Mesangial cell (primary cell): ENCODE measurements at places on chromosomes 2 and 18. TPM values are rescaled to one million over a fixed set of nuclear protein-coding genes. Genes with fewer than 3 reads are reported as not detected.

The PRSS56 gene
- not detected in 2 replicates for total RNA-seq

The WDSUB1 gene
- 2.1 and 4.2 TPM in 2 replicates for total RNA-seq

The RTKN gene
- total RNA-seq = 39.1 and 48.0 TPM in 2 replicates

The TMEM131 gene
- total RNA-seq = 12.3 and 13.5 TPM in 2 replicates

The CERKL gene
- 0.38 and 0.65 TPM in 2 replicates for total RNA-seq

The SMARCAL1 gene
- 22.0 and 23.7 TPM in 2 replicates for total RNA-seq

The YIPF4 gene
- total RNA-seq = 5.2 and 9.1 TPM in 2 replicates

The ERFE gene
- 34.5 and 35.4 TPM in 2 replicates for total RNA-seq

The FSHR gene
- total RNA-seq = not detected in 2 replicates

The TTN gene
- total RNA-seq = under 0.01 TPM in 2 replicates

The PFN4 gene
- 0.49 and 1.1 TPM in 2 replicates for total RNA-seq

The SRD5A2 gene
- total RNA-seq = not detected in 2 replicates

The GPD2 gene
- total RNA-seq = 19.1 and 25.9 TPM in 2 replicates

The SNX17 gene
- 148 and 150 TPM in 2 replicates for total RNA-seq

The SGPP2 gene
- total RNA-seq = 1.8 and 6.6 TPM in 2 replicates

The DPP10 gene
- 0.13 TPM in 1 of 2 replicates, not detected in the other for total RNA-seq

The ESPNL gene
- 1.3 and 2.2 TPM in 2 replicates for total RNA-seq

The DES gene
- total RNA-seq = 0.98 and 30.6 TPM in 2 replicates

The CFC1 gene
- total RNA-seq = not detected in 2 replicates

The SERPINB7 gene
- 4.4 TPM in 1 of 2 replicates, not detected in the other for total RNA-seq

The LRRTM1 gene
- total RNA-seq = 0.13 TPM in 1 of 2 replicates, not detected in the other

The ARHGAP25 gene
- 0.13 TPM in 1 of 2 replicates, not detected in the other for total RNA-seq

The TCF4 gene
- 14.2 and 19.0 TPM in 2 replicates for total RNA-seq

The MPHOSPH10 gene
- 4.9 and 9.1 TPM in 2 replicates for total RNA-seq

The IL36B gene
- total RNA-seq = not detected in 2 replicates

The EIF2B4 gene
- 27.0 and 33.4 TPM in 2 replicates for total RNA-seq

The INPP5D gene
- total RNA-seq = 0.16 and 2.7 TPM in 2 replicates

The FBLN7 gene
- total RNA-seq = 0.49 and 1.9 TPM in 2 replicates

The C2orf80 gene
- not detected in 2 replicates for total RNA-seq

The BOLL gene
- not detected in 2 replicates for total RNA-seq

The IGFBP5 gene
- total RNA-seq = 141 and 187 TPM in 2 replicates

The CNGA3 gene
- total RNA-seq = not detected in 2 replicates

The IAH1 gene
- total RNA-seq = 58.7 and 79.0 TPM in 2 replicates

The POMC gene
- total RNA-seq = 2.0 and 6.5 TPM in 2 replicates

The CHRND gene
- total RNA-seq = not detected in 2 replicates

The MC5R gene
- total RNA-seq = not detected in 2 replicates

The EMILIN1 gene
- total RNA-seq = 15.2 and 79.6 TPM in 2 replicates

The UGT1A4 gene
- total RNA-seq = not detected in 2 replicates
